Large intestine (tissue), 12 donors: ENCODE measurements at places on chromosomes 1 and 21.

- no peak for DNase-seq
Observed at GRCh38 chr1:186681801-186682200, 1.6 kb upstream of the PTGS2 start.

DNA sequence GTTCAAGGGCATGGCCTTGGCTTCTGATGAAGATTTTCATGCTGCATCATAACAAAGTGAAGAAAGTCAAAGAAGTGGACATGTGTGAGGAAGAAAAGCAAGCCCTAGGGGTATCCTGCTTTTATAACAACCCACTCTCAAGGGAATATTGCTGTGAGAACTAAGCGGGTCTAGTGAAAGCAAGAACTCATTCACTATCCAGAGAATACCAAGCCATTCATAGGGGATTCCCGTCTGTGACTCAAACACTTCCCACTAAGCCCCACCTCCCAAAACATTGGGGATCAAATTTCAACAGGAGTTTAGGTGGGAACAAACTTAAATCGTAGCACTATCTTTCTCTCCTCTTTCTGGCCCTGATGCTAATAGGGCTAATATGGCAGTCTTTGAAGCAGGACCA lies 98.5 kb upstream of the CTTNBP2NL start:
- DNase-seq, result no peak

DNA sequence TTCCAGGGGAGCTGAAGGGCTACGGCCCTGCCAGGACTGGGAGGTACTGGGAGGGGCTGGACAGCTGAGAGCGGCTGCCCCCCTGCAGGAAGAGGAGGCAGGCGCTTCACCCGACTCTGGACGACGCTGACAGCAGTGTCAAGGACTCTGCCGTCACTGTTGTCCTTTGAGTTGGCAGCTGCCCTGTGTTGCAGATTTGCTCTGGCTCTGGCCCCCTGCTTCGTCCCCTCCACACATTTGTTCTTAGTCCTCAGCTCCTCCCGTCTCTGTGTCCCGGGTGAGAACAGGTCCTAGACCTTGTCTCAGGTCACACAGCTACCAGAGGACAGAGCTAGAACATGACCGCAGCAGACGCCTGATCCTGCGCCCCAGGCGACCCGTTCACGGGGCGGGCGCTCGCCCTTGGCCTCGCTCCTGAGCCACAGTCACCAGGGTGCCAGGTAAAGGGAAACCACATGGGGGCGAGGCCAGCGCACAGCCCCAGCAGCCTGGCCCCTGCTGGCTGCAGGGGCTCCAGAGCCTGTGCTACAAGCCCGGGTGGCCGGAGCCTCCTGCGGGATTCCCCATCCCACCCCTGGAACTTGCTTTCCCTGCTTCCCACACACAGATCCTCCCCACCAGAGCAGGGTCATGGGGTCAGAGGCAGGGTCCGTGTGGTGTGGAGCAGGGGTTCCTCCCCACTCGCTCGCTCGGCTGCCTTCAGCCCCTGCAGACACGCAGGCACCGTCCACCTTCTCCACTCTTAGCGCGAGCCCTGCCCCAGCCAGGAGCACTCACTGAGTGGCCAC lies 10.7 kb upstream of the NPHP4 start:
- no peak for DNase-seq

GRCh38 chr1:3652548-3653285 lies 401 bp downstream of the TP73 start:
- DNase-seq, result peak; percentile 22

- DNase-seq, result no peak
Observed at GRCh38 chr1:223479718-223480425, 86.7 kb downstream of the CCDC185 start.

GRCh38 chr1:178962853-178963711 lies 62.6 kb upstream of the FAM20B start:
- no peak for DNase-seq

GRCh38 chr1:62194651-62195544 lies at the start of gene L1TD1:
L1TD1 (plus strand) TSS chr1:62194849; CDS start chr1:62206629, 11,780 bp downstream.
- DNase-seq, result peak; percentile 41

- no peak for DNase-seq
Observed at GRCh38 chr21:46597896-46598343, 7.0 kb downstream of the S100B start.

DNA sequence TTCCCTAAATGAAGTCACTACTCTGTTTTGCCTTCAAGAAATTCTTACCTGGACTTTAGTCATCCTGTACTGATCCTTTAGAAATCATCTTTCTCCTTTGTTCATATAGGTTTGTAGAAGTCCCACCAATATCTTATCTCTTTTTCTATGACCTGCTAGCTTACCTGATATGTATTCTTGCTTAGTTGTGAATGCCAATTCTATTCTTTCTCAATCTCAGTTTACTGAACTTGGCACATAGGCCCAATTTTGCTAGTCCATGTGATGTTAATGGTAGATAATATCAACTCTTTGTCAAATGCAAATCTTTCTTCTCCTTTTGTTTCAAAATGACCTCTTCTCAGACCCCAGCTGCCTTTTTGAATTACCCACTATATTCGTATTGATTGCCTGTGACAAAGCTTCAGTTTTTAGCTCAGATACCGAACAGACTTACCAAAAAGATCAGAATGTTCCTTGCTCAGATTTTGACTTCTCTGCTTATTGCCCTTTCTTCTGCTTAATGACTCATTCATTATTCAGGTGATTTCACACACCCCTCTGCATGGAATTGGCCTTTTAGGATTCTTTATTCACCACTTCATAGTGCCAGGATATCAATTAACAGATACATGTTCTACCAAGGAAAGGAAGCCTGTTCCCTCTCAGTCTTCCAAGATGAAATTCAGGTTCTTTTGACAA lies 20.6 kb downstream of the IPO9 start:
- no peak for DNase-seq

DNA sequence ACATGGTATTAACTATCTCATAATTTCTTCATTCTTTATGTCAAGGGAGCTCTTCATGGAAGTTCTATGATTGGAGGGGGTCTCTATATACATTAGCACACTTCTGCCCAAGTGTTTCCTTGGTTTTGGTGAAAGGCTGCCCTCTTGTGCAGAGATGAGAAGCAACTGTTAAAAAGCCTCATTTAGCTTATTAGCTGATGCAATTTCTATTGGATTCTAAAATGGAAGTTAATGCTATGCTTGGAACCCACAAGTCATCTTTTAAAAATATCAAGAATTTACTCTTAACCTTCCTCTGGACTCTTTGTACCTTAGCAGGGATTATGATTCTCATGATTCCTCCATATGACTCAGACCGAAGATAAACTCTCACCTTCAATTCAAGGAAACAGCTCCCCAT lies 328.9 kb downstream of the PTBP2 start:
- no peak for DNase-seq

- no peak for DNase-seq
Observed at GRCh38 chr1:53186533-53186932, 10.1 kb upstream of the CPT2 start.

- DNase-seq, result no peak
Observed at GRCh38 chr1:113185463-113186104, 112.6 kb downstream of the LRIG2 start.
